ENCODE measurements at places on chromosomes 5 and 9.

DNA sequence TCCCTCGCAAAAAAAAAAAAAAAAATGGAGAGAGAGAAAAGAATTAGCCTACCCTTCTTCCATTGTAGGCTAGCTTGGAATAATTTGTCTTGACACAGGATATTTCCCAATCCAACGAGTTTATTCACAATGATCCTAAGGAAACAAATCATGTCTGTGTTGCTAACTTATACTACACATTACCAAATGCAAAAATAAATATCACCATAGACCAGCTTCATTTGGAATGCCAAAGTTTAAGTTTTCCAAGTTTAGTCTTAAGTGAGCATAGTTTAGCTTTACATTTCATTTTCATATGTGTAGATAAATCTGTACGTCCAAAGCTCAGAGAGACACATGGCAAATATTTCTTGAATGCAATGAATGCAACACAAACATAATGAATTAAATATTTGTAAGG, 1106.2 kb upstream of the DMAC1 start:
- DNase-seq: no peak

- no peak for DNase-seq
These were observed 1.7 kb downstream of the SSBP2 start for GRCh38 chr5:81749192-81749560.

GRCh38 chr5:119470105-119470763, 17.9 kb downstream of the HSD17B4 start:
- no peak for DNase-seq

- no peak for DNase-seq
These were observed 53.8 kb upstream of the EDIL3 start for GRCh38 chr5:84438456-84438855.

GRCh38 chr5:173453167-173453566, 125.0 kb upstream of the STC2 start:
- DNase-seq: no peak

DNA sequence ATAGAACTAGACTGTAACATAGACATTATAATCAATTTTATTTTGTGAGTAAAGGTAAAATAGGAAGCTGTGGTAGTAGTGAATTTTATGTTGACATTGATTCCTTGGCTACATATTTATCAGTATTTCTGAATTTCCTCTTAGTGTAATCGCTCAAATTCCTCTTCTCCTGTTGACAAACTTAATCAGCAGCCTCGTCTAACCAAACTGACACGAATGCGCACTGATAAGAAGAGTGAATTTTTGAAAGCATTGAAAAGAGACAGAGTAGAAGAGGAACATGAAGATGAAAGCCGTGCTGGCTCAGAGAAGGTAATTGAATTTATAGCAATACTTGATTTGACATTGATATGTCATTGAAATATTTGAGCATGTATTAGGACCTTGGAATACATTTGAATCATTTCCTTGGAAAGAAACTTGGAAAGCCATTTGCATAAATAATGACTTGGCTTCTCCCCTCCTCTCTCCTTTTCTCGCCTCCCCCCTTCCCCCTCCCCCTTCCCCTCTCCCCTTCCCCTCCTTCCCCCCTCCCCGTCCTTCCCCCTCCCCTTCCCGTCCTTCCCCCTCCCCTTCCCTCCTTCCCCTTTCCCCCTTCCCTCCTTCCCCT, 75.5 kb downstream of the GPBP1 start:
- DNase-seq: no peak

DNA sequence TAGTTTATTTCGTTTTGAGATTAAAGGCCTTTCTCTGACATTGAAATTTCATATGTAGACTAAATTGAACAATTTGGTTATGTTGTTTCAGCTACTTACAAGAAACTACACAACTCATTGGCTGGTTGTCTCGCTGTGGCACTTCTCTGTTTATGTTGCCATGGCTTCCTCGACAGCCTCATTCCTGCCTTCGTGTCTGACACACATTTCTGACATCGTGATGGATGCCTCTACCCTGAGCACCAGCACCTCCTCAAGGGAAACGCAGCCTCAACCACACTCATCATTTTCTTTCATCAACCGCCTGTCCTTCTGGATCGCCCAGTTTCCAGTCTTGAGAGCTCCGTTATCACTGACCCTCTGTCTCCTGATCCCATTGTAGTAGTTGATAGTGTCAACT, 562.8 kb downstream of the PDE4D start:
- DNase-seq: no peak

GRCh38 chr9:101342595-101342994, 42.2 kb downstream of the BAAT start:
- no peak for DNase-seq

DNA sequence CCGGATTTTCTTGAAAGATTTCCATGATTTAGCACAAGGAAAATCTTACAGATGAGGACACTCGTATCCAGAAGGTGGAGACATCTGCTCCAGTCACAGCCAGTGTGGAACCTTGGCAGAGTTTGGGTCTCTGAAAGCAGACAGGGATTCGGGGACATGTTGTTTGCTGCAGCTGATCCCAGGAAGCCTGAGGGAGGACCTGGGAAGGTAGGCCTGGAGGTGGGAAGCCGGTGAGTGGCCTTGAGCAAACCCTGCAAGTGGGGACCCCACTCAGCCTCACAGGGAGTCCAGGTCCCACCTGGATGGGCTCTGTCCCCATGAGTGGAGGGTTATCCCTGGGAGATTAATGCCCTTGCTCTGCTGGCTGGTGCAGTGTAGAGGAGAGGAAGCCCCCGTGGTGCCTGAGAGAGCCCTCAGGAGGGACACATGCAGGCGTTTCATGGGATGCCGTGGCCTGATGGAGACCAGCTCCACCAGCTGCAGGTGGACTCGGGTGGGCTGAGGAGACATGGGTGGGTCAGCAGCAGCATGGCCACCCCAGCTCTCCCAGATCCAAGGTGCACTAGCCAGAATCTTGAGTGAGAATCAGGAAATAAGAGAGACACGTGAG, 7.8 kb downstream of the MRPS2 start:
- DNase-seq: no peak

DNA sequence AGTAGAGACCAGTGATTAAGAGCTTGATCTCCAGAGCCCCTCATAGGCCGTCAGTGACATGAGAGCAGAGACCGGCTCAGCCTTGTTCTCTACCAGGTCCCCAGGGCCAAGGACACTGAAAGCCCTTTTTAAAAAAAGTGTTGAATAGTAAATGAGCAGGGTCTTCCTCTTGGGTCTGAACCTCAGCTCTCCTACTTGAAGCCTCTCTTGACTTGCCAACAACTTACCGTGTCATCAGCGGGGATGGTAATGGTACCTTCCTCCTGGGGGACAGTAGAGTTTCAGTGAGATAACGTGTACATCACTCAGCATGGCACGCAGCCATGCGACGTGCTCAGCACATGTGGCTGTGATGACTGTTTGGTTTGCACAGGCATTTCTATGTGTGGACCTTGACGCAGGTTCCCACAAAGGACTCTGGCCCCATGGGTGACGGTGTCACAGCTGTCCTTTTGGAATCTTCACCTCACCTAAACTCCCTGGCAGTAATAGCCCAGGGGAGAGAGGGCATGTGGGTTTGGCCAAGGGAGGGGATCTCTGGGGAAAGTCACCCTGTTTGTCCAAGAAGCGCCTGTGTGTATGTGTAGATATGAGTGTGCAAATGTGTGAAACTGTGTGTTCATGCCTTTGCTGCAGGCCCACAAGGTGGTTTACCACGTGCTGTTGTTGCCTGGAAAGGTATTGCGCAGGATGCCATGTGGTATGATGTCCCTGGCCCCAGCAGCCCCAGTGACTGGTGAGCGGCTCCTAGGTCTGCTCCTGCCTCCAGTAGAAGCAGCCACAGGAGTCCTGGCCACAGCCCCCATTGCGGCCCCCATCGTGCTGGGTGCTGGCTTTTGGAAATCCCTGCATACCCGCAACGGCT, 18.7 kb downstream of the ERGIC1 start:
- DNase-seq: no peak

GRCh38 chr9:265209-265870, 50.7 kb downstream of the DOCK8 start:
- DNase-seq: no peak

- DNase-seq: no peak
These were observed 125.4 kb upstream of the MINAR2 start for GRCh38 chr5:129622531-129622930.

DNA sequence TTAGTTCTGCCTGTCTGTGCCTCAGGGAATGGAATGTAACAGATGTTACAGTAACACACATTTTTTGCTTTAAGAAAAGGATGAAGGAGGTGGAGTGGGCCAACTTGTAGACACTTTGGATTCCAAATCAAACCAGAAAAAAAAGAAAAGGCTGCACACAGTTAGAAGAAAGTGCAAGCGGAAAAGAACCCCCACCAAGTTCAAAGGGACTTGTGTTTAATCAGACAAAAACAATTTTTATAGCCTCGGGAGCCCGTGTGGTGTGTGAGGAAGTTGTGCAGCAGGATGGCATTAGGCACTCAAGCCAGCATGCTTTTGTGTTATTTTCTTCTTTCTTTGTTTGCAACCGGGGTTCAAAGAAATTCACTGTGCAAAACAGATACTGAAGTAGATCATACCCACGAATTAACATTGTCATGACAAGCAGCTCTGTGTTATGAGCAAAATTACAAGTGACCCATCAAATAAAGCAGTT, 189.5 kb downstream of the SEMA5A start:
- DNase-seq: no peak

All from stimulated activated CD8-positive, alpha-beta memory T cell treated with anti-CD3 and anti-CD28 coated beads, Interleukin-2, amount 100 ng/mL, for 48 hours (primary cell).